ENCODE measurements at places on chromosomes 13 and 19. TPM values are rescaled to one million over a fixed set of nuclear protein-coding genes. Genes with fewer than 3 reads are reported as not detected.

Gene KLK3
- not detected for total RNA-seq

Gene CYP4F3
- 0.25 TPM for total RNA-seq

Gene ATP11A
- 6.6 TPM for total RNA-seq

Gene MAST1
- total RNA-seq, result 67.4 TPM

Gene CEACAM20
- not detected for total RNA-seq

All from temporal lobe (tissue), 4 donors.